ENCODE measurements at places on chromosomes 3 and 15.

- DNase-seq: no peak
These were observed 54.3 kb downstream of the EBLN2 start for GRCh38 chr3:73115806-73116205.

GRCh38 chr15:88178631-88179030, 77.9 kb downstream of the NTRK3 start:
- DNase-seq: no peak

DNA sequence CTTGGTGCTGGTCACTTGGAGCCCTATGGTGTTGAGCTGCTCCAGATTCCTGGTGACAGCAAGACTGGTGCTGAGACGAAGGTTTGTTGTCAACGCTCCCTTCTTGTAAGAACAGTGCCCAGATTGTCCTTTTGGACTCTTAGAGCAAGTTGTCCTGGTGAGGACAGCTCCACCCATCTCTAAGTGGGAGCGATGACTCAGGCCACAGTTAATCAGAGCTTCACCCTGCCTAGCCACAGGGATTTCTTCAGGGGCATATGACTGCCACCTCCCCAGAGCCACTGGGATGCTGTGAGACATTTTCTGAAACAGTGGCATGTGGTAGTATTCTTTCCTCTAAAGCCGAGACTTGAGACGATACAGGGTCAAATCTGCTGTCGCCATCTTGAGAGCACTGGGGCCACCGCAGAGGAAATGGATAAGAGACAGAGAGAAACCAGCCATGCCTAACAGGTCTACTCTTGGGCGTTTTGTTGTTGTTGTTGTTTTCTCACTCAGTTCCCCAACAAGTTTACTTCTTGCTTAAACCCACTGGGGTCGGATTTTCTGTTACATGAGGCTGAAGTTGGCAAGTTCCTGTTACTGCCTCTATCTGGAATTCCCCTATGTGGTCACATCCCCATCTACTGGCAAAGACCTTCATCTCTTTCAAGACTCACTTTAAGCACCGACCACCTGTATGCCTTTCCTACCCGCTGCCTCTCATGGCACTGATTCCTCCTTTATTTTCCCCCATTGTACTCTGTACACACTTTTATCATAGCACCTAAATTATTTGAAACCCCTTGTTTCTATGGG, 16.0 kb upstream of the PCOLCE2 start:
- DNase-seq: no peak

- DNase-seq: no peak
These were observed 53.5 kb downstream of the WHAMM start for GRCh38 chr15:82862886-82863285.

GRCh38 chr15:81296673-81297072, 27.3 kb downstream of the STARD5 start:
- peak; percentile 66 for DNase-seq

GRCh38 chr3:67713764-67714469, 59.5 kb upstream of the SUCLG2 start:
- no peak for DNase-seq

GRCh38 chr3:59341459-59341858, 291.6 kb upstream of the CFAP20DC start:
- DNase-seq: no peak

- DNase-seq: no peak
These were observed 660 bp upstream of the BCL2L10 start for GRCh38 chr15:52113235-52113634.

GRCh38 chr15:68987676-68988075, 26.8 kb upstream of the NOX5 start:
- DNase-seq: no peak

Data from effector CD4-positive, alpha-beta T cell (primary cell).